ENCODE measurements at places on chromosomes 13 and 19.

DNA sequence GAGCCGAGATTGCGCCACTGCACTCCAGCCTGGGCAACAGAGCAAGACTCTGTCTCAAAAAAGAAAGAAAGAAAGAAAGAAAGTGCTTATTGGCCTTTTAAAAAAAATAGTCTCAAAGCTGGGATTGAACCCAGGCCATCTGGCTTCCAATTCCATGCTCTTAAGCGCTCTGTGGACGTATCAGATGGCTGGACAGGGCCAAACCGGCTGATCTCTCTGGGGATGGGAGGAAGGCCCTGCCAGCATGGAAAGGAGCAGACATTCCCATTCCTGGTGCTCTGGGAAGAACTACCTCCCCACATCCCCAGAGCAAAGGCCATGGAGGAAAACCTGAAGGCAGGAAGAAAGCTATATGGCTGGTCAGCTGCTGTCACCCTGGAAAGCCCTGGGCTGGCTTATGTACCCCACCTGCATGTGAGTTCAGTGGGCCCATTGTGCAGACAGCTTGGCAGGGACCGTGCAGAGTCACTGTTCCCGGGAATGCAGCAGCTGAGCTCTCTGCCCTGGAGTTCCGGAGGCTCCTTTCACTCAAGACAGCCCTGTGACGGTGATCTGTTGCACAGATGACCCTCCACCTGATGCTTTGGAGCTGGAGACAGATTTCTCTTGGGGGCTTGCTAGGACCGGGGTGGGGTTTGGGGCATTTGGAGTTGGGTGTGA, 84.3 kb downstream of the SIPA1L3 start:
- no peak for DNase-seq

DNA sequence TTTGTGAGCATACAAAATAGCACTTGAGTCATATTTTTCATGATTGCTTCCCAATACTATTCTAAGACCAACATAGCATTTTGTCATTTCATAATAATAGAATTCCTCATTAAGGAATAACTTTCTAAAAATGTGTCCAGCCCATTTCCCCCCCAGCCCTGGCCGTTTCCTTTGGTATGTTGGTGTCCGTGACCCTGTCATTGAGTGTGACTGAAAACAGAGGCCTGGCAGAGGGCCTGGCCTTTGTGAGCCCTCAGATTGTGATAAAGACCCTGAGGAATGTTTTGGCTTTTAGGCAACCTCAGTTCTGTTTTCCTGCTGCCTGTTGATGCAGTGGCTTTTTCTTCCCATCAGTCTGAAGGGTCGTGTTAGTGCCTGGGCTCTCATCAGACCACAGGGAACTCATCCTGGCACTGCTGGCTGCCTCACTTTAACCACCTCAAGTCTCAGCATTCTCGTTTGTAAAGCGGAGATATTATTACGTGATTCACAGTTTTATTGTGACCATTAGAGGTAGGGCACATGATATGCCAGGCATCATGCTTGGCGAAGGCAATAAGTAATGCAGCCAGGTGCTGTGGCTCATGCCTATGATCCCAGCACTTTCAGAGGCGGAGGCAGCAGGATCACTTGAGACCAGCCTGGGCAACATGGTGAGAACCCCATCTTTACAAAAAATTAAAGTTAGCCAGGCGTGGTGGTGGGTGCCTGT, 13.8 kb downstream of the SPINT2 start:
- DNase-seq: no peak

DNA sequence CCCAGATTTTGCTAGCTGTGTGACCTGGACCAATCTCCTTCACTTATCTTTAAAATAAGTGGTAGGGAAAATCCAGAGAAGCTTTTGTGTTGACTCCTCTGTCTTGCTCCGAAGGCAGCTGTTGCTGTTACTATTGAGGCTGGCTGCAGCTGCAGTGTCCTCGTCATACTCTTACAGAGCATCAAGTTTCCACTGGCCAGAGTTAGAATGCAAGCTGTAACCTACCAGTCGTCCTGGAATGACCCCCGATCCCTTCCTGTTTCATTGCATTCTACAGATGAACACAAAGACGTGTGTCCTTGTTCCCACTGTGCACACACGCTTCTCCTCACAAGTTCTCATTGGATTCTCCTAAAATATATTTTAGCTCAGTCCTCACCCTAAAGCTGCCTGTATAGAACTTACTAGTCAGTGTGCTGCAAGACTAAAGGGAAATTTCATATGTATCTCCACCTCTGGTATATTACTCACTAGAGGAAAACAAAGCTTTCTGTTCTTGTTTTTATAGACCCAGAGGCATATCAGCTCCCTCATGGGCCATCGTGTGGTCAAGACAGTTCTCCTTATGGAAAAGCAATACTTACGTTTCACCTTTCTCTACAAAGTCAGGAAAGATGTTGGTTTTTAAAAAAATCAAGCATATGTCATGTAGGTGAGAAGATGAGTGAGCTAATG, 589.8 kb downstream of the LMO7 start:
- peak; percentile 11 for DNase-seq

GRCh38 chr13:111577208-111577828, 256.9 kb downstream of the TEX29 start:
- DNase-seq: no peak

DNA sequence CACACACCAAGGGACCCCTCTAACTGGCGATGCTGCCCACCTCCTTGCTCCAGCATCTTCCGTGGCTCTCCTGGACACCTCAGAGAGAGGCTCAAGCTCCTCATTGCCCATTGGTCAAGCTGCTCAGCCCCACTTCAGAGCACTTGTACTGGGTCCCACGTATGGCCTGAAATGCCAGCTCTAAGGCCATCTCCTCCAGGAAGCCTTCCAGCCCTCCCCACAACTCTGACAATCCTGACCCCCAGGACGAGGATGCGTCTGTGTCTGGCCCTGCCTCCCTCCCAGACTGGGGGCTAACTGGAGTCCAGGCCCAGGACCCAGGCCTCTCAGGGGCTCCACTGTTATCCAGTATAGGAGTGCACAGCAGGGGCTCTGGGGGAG, 7.9 kb upstream of the HOMER3 start:
- no peak for DNase-seq

Measured in nephron progenitor cell (in vitro differentiated cells).